Skeletal muscle cell (primary cell): ENCODE measurements at places on chromosomes 6 and 20.

GRCh38 chr20:18750735-18751134, 62.8 kb upstream of the SCP2D1 start:
- no peak for DNase-seq

- DNase-seq: no peak
Measured at GRCh38 chr20:19958219-19958618, 58.9 kb upstream of the NAA20 start.

GRCh38 chr6:23073821-23074220, 504.5 kb downstream of the HDGFL1 start:
- peak; percentile 15 for DNase-seq

DNA sequence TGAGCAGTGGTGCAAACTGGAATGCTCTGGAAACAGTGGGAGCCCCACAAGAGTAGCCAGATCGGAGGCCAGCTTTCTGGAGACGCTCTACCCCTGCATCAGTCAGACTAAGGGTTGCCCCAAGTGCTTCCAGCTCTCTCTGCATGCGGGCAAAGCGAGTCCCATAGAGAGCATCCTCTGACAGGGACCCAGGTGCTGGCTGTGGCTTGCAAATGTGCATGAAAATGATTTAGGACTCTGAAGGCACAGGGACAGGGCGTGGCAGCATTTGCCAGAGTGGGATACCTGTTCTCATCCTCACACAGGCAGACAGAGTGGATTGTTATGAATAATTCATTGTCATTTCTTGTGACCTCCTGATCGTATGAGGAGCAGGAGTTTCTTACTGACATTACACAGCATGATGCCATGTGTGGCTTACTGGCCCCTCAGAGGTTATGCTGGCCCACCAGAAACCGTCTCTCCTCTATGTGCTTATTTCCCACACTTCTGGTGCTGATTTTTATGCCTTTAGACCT, 10.3 kb downstream of the RIN2 start:
- no peak for DNase-seq

DNA sequence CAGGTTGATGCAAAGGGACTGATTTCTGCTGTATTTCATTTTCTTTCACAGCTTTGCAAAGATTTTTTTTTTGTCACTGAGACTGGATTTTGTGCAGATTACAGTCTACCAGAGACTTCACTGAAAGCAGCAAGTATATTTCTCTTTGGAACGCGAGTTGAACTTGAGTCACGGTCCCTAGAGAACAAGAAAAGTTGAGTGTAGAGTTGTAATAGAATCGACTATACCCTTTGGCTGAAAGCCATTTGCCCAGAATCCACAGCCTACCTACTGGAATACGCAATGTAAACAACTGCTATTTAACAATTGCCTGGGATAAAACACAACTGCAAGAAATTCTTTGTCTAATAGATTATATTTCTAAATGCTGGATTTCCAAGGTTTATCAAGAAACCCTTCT, 520.6 kb downstream of the HDGFL1 start:
- DNase-seq: peak; percentile 83

- DNase-seq: no peak
Measured at GRCh38 chr20:25867776-25868649, 171.4 kb upstream of the ZNF337 start.
